DMS79 (cell line): ENCODE measurements at places on chromosomes 2 and 18.

GRCh38 chr2:176514805-176515500 is 245.7 kb downstream of the MTX2 start:
- DNase-seq, result no peak

DNA sequence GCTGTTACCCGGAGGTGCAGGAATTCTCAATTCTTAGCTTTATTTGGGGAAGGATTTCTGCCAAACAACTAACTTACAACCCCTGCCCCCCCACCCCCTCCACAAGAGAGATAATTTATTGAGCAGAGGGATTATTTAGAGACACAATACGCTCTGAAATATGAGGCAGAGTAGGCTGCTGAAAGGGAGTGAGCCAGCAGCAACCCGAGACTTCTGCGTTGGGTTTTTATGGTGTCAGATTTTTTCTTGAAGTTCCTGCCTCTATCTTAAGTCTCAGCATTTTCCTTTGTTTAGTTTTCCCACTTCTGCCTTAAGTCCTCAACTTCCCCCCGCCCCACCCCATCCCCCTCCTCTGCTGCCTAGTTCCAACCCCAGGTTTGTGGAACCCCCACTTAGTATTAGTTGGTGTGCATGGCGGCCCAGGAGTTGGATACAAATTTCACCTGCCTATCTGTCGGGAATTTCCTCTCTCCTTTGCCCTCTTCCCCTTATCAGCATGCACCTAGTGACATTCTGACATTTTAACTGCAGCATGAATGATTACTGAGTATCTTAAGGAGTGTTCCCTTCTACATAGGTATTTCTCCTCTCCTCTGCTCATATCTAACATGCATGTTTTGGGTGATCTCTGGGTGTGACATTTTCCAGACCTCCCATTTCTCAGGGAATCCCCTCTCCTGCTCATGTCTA is 1635.9 kb upstream of the LRRTM1 start:
- DNase-seq, result no peak

DNA sequence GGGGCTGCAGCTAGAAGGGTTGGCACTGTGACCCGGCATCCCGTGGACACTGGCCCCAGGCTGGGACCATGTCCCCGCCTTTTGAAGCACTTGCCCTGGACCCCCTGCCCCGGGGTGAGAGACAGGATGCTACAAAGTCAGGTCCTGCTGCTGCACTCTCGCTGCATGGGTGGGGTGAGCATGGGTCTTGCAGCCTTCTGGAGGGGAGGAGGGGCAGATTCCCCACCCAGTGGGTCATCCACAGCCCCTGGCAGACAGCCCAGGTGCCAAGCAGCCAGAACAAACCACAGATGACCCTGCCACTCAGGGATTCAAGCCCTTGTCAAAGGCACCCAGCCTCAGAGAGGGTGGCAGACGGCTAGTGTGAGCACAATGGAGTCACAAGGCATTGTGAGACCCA is 5.7 kb upstream of the NMUR1 start:
- DNase-seq, result no peak

DNA sequence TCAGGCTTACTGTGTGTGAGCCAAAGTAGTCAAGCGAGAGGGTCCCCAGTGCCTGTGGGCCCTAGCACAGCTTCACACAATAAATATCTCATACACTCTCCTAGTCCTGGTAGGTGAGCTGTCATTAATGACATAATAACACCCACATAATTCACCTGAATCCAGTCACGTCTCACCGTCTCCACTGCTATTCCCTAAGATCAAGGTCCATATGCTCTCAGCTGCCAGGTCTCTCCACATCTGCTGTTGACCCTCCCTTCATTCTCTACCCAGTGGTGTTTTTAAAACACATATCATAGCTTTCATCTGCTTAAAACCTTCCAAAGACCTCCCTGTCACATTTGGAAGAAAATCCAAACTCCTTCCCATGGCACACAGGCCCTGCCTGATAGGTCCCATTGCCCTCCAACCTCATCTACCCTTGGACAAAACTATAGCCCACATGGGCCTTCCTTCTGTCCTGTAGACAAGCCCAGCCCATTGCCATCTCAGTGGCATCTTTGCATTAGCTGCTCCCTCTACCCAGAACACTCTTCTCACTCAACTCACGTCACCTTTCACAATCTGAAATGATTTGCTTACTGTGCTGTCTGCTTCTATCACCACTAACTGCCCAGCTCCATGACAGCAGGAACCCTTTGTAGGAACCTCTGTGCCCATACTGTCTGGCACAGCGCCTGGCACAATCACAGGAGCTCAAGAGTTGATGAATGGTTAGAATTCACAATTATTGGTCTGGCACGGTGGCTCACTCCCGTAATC is 7.5 kb downstream of the KCNG3 start:
- no peak for DNase-seq

- no peak for DNase-seq
These were observed 109.8 kb downstream of the AP1S3 start for GRCh38 chr2:223727562-223727961.

DNA sequence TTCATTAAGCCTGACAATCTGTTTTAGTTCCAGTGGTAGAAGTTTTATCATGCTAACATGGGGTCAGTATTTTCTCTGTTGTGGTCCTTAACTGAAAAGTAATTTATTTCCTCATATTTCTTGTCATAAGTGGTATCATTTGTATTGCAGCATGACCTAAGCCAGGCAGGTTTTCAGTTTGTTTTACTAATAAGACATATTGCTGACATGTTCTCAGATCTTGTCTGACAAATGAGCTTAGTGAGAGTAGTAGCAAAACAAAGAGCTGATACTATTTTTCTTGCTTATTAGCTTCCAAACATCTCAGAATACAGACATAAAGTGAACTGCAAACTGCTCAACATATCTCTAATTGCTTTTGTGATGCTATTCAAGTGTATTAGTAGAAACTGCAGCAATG is 293.6 kb downstream of the DSEL start:
- DNase-seq, result no peak

GRCh38 chr2:231604101-231604684 is 11.5 kb downstream of the TEX44 start:
- no peak for DNase-seq

DNA sequence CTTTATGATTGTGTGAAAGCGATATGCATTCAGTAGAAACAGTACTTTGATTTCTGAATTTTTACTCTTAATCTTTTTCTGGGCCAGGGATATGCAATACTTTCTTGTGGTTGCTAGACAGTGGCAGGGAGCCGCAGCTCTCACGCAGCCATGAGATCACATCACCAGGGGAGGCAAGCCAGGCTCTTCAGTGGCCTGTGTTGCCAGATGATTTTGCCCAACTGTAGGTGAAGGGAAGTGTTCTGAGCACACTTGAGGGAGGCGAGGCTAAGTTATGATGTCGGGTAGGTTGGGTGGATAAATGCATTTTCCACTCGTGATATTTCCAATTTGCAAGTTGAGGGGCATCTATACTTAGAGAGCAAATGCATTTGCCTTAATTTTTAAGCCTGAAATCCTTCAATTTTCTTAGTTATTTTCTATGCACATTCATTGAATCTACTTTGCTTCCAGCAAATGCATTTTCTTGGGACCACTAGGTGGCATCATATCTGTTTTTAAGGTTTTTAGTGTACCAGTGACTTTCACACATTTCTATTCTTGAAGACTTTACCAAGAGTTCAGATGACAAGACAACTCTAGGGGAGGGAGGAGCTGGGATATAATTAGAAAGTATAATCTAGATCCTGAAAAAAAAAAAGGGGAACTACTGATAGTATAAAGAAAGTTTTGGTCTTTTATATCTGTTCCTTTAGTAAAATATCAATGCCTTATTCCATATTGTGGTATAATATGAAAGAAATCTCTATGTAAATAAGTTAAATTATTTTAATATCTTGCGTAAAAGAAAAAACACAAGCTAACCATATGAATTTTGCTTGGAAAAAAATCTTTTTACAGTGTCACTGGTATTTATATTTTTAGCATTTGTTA is 643.3 kb downstream of the SOCS6 start:
- no peak for DNase-seq

DNA sequence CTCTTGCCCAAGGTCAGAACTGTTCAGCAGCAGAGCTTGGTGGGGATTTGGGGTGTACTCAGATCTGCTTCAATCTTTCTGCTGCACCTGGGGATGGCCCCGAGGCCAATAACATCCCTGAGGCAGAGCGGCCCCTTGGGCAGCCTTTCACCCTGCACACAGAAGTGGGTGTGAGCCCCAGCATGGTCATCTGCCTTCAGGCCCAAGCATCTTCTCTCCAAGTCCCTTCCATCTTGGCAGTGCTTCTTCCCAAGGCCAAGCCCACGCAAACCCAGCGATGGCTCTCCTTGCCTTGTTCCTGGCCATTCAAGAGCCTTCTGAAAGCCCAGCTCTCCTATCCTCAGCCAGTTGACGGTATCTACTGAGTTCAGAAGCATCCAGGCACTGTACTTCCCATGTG is 172.9 kb downstream of the INHBB start:
- no peak for DNase-seq

GRCh38 chr2:83531206-83531826 is 927.8 kb downstream of the SUCLG1 start:
- DNase-seq, result no peak

GRCh38 chr2:106096299-106097037 is 97.6 kb downstream of the UXS1 start:
- no peak for DNase-seq

- no peak for DNase-seq
These were observed 7.5 kb upstream of the SERPINB13 start for GRCh38 chr18:63579616-63580015.

GRCh38 chr2:69943843-69944525 is 17.4 kb downstream of the ASPRV1 start:
- no peak for DNase-seq

DNA sequence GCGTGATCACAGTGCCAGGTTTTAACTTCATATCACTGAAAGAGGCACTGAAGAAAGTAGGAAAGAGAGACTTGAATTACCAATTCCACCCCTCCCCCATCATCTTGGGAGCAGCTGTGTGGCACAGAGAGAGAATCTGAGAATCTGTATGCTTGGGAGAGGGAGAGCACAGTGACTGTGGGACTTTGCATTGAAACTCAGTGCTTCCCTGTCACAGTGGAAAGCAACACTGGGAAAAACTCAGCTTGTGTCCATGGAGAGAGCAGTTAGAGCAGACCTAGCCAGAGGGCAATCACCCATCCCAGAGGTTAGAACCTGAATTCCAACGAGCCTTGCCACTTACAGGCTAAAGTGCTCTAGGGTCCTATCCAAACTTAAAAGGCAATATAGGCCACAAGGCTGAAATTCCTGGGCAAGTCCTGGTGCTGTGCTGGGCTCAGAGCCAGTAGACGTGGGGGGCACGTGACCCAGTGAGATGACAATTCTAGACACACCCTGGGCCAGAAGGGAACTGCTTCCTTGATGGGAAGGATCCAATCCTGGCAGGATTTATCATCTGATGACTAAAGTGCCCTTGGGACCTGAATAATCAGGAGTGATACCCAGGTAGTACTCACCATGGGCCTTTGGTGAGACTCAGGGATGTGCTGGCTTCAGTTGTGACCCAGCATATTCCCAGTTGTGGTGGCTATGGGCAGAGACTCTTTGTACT is 15.5 kb upstream of the ABCB11 start:
- no peak for DNase-seq

DNA sequence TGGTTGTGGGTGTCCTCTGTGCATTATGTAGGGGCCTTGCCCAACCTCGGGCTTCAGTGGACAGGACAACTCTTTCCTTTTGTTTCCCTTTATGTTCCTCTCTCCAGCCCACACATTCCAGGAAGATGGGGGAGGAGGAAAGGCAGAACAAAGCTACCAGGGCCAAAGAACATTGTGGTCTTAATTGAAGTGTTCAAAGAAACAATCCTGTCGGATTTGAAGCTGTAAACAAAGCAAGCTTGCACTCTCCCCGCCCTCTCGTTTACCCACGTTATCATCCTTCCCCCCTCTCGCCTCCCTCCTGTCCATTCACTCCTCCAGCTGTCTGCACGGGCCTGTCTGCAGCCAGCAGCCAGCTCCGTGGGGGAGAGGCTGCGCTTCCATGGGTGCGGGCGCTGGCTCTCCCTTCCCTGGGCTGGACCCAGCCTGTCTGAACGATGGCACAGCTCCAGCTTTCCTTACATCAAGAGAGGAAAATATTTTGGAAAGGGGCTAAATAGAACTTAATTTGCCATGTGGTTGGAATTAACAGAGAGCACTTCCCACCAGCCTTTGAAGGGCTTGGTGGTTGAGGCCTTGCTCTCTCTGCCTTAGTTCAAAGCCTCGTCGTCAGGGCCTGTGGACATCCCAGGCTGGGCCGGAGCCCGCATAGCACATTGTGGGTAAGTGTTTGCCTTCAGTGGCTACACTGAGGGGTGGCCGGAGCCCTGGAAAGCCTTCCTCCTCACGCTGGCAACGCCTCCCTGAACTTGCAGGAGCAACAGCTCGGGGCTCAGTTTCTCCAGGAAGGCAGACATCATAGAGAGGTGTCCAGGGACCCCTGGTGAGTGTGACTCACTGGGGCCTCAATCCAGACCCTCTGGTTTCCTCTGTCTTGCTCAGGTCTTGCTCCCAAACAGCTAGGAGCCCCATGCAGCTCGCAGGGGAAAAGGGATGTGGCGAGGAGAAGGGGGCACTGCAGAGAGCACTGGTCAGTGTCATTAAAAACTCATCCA is 60.6 kb upstream of the HS6ST1 start:
- no peak for DNase-seq

DNA sequence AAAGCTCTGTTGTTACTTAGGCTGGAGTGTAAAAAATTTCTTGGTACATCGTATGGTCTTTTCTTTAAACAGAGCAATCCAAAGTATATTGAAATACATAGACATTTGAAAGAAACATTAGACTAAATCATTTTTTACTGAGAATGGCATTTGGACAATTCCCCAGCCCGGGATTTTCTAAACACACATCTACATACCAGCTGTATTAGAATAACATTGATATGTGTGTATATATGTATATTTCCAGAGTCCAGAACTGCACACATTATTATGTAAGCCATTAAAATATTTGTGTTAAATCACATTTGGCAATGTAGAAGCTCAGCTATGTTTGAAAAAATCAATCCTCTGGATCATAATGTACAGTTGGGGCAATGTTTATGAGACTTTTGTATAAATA is 1853.6 kb upstream of the LRRTM1 start:
- DNase-seq, result no peak

- DNase-seq, result no peak
These were observed 68.9 kb downstream of the NDUFA10 start for GRCh38 chr2:239955989-239956817.

DNA sequence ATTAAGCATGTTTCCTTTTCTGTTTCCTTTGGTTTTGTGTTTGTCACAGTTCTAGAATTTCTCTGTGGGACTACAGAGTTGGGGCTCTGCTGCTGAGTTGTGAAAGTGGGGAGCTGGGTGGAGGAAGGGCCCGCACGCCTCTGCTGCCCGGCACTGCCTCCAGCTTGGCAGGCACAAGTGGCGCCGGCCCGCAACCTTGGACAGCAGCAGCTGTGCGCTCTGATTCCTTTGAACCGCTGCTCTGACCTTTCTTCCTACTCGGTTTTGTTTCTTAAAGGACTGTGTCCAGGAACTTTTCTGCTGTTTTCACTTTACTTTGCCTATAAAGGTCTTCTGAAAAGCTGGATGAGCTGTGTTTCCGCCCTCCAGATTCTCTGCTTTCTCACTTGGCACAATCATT is 137.6 kb upstream of the ALPP start:
- no peak for DNase-seq

DNA sequence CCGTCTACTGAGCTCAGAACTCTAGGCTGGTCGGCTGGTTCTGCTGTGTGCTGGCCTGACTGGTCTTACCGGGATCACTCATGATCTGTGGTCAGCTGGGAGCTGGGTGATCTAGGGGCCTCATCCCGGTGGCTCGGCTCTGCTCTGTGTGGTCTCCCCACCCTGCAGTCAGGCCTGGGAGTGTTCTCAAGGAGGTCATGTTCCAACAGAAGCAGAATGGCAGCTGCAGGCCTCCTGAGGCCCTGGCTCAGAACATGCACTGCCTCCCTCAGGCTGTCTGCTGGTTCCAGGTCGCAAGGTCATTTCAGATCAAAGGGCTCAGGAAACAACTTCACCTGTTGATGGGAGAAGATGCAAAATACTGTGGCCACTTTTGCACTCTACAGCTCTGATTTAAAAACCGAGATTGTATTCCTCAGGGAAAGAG is 81.1 kb upstream of the RFX8 start:
- DNase-seq, result no peak
